ENCODE measurements at places on chromosomes 12 and 14. TPM values are rescaled to one million over a fixed set of nuclear protein-coding genes. Genes with fewer than 3 reads are reported as not detected.

- DNase-seq = no peak
These were observed 115.1 kb upstream of the PCED1B start for GRCh38 chr12:46963977-46964971.

Gene PMCH
- 0.31 TPM for polyA plus RNA-seq

Gene MYRFL
- 0.91 TPM for polyA plus RNA-seq

Gene PLEK2
- 2.8 TPM for polyA plus RNA-seq

DNA sequence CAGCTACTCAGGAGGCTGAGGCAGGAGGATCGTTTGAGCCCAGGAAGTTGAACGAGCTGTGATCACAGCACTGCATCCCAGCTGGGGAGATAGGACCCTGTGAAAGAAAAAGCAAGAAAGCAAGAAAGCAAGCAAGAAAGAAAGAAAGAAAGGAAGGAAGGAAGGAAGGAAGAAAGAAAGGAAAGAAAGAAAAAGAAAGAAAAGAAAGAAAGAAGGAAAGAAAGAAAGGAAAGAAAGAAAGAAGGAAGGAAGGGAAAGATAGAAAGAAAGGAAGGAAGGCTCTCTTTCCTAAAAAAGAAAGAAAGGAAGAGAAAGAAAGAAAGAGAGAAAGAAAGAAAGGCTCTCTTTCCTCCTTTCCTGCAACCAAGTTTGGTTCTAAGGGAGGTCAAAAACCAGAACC, 380.3 kb downstream of the PCNX1 start:
- DNase-seq = no peak

- DNase-seq = no peak
These were observed 501.0 kb downstream of the RERGL start for GRCh38 chr12:17588968-17589367.

Gene DIO2
- 0.43 TPM for polyA plus RNA-seq

DNA sequence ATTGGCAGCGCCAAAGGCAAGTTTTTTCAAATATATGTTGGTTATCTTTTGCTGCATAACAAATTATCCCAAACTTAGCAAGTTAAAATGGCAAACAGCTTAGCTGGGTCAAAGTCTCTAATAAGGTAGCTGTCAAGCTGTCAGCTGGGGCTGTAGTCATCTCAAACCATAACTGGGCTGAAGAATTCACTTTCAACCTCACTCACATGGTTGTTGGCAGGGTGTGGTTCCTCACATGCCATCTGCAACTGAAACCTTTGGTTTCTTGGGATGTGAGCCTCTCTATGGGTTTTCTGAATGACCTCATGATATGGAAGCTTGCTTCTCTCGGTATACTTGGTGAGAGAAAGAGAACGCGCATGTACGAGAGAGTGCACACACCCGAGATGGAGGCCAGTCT, 125.4 kb downstream of the LRIG3 start:
- no peak for DNase-seq

DNA sequence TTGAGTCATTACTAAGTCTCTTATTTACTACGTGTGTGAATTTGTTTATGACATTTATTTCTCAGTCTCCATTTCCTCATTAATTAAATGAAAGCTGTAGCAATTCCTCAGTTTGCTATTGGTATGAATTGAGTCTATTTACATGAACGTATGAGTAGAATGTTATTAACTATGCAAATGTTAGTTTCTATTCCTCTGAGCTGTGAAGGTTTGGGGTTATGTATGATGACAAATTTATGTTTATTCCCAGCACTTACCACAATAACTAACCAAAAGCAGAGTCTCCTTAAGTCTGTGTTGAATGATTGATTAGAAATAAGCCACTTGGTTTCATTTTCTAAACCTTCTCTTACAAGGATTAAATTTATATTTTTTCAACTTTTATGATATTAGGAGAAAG, 1340.9 kb downstream of the FSCB start:
- DNase-seq = no peak

DNA sequence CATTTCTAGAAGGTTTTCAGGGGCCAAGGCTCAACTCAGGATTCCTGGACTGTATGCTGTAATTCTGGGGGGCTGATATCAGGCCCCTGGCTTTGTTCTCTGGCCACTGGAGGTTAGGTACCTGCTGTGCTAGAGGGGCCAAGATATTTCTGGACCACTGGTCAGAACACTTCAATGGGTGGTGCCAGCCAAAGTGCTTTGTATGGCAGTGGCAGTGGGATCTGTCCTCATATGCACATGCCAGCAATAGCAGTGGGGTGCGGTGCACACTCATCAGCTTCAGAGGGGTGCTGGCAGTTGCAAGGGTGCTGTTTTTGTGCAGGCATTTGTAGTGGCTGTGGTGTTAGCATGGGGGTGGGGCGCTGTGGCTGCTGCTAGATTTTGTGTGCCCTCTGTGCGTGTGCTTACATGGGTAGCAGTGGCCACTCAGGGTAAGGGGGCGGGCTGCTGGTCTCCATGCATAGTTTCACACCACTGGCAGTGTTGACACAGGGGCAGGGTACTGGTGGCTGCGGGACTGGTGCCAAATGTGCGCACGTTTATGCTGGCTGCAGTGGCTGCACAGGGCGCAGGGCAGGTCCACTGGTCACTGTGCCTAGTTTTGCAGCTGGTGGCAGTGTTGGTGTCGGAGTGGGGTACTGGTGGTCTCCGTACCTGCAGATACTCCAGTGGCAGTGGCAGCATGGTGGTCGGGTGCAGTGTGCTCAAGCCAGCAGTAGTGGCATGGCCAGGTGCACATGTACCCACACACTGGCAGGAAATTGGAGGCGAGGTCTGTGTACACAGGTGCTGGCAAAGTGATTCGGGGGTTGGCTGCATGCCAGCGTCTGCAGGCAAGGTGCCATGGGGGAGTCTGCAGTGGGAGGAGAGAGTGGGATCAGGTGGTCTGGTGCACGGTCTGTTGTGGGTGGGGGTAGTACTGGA, 12.6 kb downstream of the NOPCHAP1 start:
- no peak for DNase-seq

All from right renal pelvis (tissue), 4 donors.